ENCODE measurements at places on chromosomes 1 and 21.

- no peak for DNase-seq
Measured at GRCh38 chr1:65668368-65668767, 124.3 kb upstream of the PDE4B start.

GRCh38 chr1:40948741-40949443, 30.6 kb upstream of the CTPS1 start:
- DNase-seq = peak; percentile 48

DNA sequence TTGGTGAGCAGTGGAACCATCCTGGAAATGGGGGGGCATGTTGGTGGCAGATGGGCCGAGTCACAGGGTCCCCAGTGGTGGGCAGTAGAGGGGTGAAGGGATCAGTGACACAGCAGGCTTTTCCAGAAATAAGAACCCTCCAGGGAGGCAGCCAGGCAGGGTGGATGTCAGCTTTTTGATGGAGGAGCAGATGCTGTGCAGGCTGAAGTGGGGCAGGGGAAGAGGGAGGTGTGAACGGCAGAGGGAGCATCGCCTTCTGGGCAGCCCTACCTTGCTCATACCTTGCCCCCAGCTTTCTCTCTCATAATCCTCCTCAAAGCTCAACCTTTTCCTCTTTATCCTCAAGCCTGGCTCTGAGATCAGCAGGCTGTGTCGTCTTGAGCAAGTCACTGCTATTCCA, 131.8 kb upstream of the IPO9 start:
- no peak for DNase-seq

GRCh38 chr21:33040215-33040614, 14.5 kb downstream of the OLIG2 start:
- no peak for DNase-seq

All from CD4-positive, alpha-beta T cell treated with Interleukin-4 for 1 hour (primary cell).